ENCODE measurements at places on chromosomes 13 and 19.
A peak's percentile ranks its signal among the peaks of the same experiment; 100 is the strongest.

DNA sequence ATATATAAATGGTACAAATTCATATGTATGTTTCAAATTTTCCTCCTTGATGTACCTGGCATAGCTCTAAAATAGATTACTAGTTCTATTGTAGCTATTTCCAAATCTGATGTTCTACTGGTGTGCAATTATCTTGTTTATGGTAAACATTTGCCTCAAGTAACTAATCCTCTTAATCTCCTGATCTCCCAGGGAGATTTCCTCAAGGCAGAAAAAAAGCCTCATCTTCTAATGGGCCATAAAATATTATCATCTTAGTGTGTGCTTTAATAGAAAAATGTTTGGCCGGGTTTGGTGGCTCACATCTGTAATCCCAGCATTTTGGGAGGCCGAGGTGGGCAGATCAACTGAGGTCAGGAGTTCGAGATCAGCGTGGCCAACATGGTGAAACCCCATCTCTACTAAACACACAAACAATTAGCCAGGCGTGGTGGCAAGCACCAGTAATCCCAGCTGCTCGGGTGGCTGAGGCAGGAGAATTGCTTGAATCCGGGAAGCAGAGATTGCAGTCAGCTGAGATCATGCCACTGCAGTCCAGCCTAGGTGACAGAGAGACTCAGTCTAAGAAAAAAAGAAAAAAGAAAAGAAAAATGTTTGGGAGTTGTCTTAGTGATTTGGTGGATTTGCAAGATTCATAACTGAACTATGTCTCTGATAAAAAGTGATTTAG lies 498.9 kb upstream of the SLITRK5 start:
- no peaks in the 10 kb centered on the region for H3K27me3 ChIP-seq
- H3K4me1 ChIP-seq = no peaks in the 10 kb centered on the region
- no peaks in the 10 kb centered on the region for H3K36me3 ChIP-seq
- DNase-seq = no peak
- H3K27ac ChIP-seq = no peak overlapping the region

- no peaks in the 10 kb centered on the region for H3K4me1 ChIP-seq
- H3K4me3 ChIP-seq = no peak overlapping the region
- H3K36me3 ChIP-seq = no peaks in the 10 kb centered on the region
- H3K27ac ChIP-seq = no peak overlapping the region
- H3K27me3 ChIP-seq = no peaks in the 10 kb centered on the region
Measured at GRCh38 chr13:82447416-82448077, 1434.7 kb downstream of the SLITRK1 start.

- peak; percentile 88 for DNase-seq
- H3K36me3 ChIP-seq = no peaks in the 10 kb centered on the region
- H3K4me3 ChIP-seq = no peak overlapping the region
- no peaks in the 10 kb centered on the region for H3K27me3 ChIP-seq
- H3K4me1 ChIP-seq = peaks cover 52% of the 10 kb centered on the region
Measured at GRCh38 chr19:5803752-5804515, 933 bp upstream of the NRTN start.

DNA sequence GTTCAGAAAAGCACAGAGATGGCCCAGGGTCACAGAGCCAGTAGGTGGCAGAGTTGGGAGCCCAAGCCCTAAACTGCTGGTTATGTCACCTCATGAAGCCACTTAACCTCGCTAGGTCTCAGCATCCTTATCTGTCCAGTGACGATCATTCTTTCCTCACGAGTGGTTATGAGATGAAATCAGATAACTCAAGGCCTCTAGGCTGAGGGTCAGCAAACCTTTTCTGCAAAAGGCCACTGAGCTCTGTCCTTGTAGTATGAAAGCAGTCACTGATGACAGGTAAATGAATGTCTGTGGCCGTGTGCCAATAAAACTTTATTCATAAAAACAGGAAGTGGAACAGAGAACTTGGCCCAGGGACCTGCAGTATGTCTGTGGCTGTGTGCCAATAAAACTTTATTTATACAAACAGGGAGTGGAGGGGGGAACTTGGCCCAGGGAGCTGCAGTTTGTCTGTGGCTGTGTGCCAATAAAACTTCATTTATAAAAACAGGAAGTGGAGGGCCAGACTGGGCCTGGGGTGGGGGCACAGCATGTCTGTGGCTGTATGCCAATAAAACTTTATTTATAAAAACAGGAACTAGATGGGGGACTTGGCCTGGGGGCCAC lies 71.2 kb downstream of the GNG7 start:
- no peak for DNase-seq
- H3K4me3 ChIP-seq = no peak overlapping the region
- peak overlapping the region; percentile 92 for H3K27ac ChIP-seq

DNA sequence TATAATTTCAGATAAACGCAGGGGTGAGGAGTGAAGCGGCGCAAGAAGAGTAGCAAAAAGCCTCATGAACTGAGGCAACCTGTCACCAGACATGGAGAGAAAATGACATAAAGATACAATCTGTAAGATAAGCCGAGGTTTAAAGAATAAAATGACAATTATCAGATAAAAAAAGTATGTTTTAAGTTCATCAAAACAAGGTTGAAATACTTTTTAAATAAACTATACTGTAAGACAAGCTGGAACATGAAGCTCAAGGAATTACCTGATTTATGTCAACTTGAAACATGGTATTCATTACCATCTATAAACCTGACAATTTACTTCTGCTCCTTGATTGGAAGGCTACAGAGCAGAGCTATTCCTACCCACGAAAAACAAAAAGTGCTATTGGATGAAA lies 61.6 kb downstream of the MYCBP2 start:
- peaks cover 21% of the 10 kb centered on the region for H3K36me3 ChIP-seq
- no peaks in the 10 kb centered on the region for H3K4me1 ChIP-seq
- no peak overlapping the region for H3K4me3 ChIP-seq
- no peak overlapping the region for H3K27ac ChIP-seq
- DNase-seq = no peak
- no peaks in the 10 kb centered on the region for H3K27me3 ChIP-seq

DNA sequence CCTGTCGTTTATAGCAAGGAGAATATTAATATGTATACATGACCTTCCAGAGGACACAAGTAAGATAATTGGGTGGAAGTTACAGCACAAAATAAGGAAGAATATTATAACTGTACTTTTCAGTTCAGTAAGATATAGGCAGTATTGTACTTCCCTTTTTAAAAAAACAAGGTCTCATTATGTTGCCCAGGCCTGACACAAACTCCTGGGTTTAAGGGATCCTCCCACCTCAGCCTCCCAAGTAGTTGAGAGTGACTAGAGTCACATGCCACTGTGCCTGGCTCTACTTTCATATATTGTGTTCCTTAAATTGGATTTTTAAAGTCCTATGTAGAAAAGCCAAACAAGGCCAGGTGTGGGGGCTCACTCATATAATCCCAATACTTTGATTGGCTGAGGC lies 19.5 kb upstream of the MAB21L1 start:
- H3K4me3 ChIP-seq = no peak overlapping the region
- no peaks in the 10 kb centered on the region for H3K27me3 ChIP-seq
- no peaks in the 10 kb centered on the region for H3K36me3 ChIP-seq

GRCh38 chr13:27236478-27236877 lies 14.9 kb upstream of the RPL21 start:
- H3K4me1 ChIP-seq = no peaks in the 10 kb centered on the region
- no peak overlapping the region for H3K4me3 ChIP-seq
- H3K27me3 ChIP-seq = no peaks in the 10 kb centered on the region
- no peak overlapping the region for H3K27ac ChIP-seq
- no peak for DNase-seq
- no peaks in the 10 kb centered on the region for H3K36me3 ChIP-seq

DNA sequence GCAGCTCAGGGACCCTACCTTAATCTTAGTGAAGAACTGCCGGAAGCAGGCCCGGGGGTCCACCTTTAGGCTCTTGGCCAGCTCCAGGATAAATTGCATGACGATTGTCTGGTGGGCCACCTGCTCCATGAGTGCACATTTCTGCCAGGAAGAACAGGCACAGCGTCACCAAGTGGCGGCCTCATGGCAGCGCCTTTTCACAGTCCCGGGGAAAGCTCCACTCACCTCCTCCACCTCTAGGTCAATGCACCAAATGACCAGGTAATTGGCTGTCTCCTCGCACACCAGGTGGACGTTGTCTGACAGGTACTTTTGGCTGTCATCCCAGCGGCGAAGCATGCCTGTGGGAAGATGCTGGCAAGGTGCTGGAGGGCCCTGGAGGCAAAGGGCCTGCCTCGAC lies 8.3 kb downstream of the CDC37 start:
- no peaks in the 10 kb centered on the region for H3K27me3 ChIP-seq
- peaks cover 48% of the 10 kb centered on the region for H3K36me3 ChIP-seq
- no peak overlapping the region for H3K4me3 ChIP-seq
- H3K4me1 ChIP-seq = peaks cover 5% of the 10 kb centered on the region

DNA sequence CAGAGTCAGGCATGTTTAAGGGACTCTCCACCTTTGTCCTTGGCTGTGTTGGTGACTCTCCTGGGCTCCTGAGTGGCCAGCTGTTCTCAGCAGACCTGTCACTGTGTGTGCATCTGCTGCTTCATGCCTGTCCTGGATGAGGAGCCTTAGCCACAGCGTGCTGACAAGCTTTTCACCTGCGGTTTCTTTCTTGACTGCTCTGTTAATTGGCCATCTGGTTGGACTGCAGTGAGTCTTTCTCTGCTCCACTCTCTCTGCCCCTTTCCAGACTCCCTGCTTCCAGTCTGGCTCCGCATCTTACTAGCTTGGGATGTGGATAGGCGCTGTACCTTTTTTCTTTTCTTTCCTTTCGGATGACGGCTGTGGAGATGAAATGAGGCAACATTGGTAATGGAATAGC lies 38.8 kb downstream of the POLR1D start:
- DNase-seq = no peak
- H3K36me3 ChIP-seq = no peaks in the 10 kb centered on the region
- no peak overlapping the region for H3K4me3 ChIP-seq
- H3K27ac ChIP-seq = no peak overlapping the region

- peaks cover 3% of the 10 kb centered on the region for H3K27me3 ChIP-seq
- H3K4me1 ChIP-seq = peaks cover 10% of the 10 kb centered on the region
- DNase-seq = no peak
- no peaks in the 10 kb centered on the region for H3K36me3 ChIP-seq
Measured at GRCh38 chr19:39082745-39083598, 1.2 kb upstream of the ACP7 start.

- H3K27ac ChIP-seq = no peak overlapping the region
- DNase-seq = no peak
- H3K36me3 ChIP-seq = no peaks in the 10 kb centered on the region
- no peaks in the 10 kb centered on the region for H3K4me1 ChIP-seq
- no peak overlapping the region for H3K4me3 ChIP-seq
Measured at GRCh38 chr19:52662631-52663030, 24.5 kb upstream of the ZNF83 start.
